ENCODE measurements at places on chromosomes 12 and 14.

DNA sequence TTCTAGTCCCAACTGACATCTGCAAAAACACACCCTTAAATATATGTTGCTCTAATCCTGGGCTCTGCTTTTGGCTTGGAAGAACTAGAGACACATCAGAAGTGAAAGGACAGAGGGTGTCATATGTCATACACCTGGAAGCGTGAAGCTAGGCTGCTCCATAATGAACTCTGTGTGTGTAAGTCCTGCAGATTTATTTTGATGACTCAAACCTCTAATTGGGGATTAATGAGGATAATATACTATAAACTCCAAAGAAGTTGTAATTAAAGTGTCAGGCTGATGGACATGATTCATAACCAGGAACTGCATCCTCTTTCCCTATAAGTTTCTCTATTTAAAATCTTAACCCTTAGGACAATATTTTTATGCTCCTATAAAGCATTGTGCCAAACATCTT is 4.4 kb upstream of the KCNK10 start:
- no peak for DNase-seq

- no peak for DNase-seq
Observed at GRCh38 chr14:77980475-77981321, 180.8 kb downstream of the ADCK1 start.

DNA sequence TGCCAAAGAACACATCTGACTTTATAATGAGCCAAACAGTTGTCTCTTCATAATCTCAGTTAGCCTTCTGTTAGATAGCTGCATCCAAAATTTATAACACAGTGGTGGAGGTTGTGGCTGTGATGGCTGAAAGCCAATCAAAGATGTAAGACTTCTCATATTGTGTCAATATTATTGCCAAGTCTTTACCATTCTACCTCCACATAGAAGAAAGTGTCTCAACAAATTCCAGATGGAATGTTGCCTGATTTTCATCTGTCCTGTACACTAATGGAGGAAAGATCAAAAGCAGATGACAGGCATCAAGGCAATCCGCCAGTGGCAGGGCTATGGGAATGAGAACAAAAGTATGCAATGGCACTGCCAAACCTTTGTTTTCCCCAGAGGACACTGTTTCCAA is 813.1 kb upstream of the NOVA1 start:
- no peak for DNase-seq

DNA sequence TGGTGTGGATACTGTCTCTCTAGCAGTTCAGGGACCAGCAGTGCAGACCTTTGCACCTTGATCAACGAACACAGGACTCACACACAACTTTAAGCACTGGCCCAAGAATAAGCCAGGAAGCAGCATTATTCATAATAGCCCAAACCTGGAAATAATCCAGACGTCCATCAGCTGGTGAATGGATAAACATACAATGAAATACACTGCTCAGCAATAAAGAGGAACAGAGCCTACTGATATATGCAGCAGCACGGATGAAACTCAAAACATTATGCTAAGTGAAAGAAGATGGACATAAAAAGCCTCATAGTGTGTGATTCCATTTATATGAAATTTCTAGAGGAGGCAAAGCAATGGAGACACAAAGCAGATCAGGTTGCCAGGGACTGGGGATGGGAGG is 303.9 kb upstream of the FKBP4 start:
- no peak for DNase-seq

GRCh38 chr14:69711065-69711464 is 55.9 kb upstream of the SRSF5 start:
- no peak for DNase-seq

DNA sequence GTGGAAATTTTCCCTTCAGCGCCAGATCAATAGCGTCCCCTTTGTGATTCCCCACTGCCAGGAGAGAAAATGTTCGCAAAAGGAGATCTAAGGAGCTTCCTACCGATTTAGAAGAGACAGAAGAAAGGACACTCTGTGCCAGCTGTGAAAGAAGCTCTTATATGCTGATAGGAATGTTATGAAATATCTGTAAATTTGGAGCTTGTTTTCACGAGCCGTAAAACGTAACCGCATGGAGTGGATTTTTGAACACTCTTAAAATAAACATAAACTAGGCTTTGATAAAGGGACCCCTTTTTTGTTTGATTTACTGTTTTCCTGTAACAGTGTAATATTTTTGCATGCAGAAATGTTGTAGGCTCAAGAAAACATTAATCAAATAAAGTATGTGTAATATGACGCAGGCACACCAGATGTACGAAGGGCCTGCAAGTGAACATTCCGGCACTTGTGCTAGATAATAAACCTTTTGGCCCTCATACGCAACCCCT is 346.8 kb downstream of the ETNK1 start:
- DNase-seq: no peak

DNA sequence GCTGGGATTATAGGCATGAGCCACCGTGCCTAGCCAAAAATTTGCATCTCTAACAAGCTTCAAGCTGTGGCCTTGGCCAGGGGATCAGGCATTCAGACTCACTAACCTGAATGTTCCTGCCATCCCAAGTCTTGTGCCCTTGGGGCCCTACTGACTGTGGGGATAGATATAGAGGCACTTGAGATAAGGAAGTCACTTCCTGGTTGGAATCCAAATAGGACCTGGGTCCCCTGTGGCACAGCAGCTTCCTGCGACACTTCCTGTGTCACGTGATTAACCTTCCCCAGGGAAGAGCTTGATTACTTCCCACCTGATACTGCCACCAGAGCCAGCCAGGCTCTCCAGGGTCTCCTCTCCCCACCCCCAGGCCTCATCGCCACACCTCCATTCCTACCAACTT is 128.2 kb downstream of the BCL11B start:
- DNase-seq: peak; percentile 23

- DNase-seq: no peak
Observed at GRCh38 chr12:2537868-2538541, 256.8 kb upstream of the FKBP4 start.

DNA sequence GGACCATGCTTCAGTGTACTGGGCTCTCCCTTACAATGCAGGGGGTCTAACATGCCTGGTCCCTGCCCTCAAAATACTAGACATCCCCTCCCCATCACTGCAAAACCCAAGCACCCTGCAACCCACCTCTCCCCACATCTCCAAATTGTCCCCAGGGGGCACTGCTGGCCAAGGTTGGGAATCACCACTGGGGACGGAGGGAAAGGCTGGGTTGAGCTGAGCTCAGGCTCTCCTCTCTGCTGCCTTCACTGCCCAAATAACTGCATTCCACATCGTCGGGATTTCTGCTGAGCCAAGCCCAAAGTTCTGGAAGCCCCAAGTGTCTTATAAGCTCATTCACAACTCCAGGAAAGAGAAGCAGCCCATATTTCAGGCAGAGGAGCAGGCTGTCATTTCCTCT is 69.6 kb downstream of the NT5DC3 start:
- peak; percentile 42 for DNase-seq
